NCI-H2171 treated with DMSO at 0.1 percent for 48 hours (cell line): ENCODE measurements at places on chromosomes 6 and 20.
A peak's percentile ranks its signal among the peaks of the same experiment; 100 is the strongest.

GRCh38 chr6:161369339-161369738 lies 95.5 kb upstream of the AGPAT4 start:
- DNase-seq, result no peak

- DNase-seq, result peak; percentile 98
Observed at GRCh38 chr20:5621305-5621704, 128.9 kb upstream of the SHLD1 start.

DNA sequence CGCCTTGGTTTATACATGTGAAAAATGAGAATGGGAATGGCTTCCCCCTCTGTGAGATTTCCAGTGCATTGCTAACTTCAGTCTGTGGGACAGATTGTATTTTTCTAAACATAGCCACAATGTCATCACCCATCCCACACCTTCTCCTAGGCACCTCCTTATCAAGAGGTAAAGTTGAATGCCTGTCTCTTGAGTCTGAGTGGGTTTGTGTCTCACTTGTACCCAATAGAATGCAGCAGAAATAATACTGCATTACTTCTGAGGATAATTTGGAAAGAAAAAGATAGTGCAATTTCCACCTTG lies 27.9 kb downstream of the RIN2 start:
- DNase-seq, result no peak

DNA sequence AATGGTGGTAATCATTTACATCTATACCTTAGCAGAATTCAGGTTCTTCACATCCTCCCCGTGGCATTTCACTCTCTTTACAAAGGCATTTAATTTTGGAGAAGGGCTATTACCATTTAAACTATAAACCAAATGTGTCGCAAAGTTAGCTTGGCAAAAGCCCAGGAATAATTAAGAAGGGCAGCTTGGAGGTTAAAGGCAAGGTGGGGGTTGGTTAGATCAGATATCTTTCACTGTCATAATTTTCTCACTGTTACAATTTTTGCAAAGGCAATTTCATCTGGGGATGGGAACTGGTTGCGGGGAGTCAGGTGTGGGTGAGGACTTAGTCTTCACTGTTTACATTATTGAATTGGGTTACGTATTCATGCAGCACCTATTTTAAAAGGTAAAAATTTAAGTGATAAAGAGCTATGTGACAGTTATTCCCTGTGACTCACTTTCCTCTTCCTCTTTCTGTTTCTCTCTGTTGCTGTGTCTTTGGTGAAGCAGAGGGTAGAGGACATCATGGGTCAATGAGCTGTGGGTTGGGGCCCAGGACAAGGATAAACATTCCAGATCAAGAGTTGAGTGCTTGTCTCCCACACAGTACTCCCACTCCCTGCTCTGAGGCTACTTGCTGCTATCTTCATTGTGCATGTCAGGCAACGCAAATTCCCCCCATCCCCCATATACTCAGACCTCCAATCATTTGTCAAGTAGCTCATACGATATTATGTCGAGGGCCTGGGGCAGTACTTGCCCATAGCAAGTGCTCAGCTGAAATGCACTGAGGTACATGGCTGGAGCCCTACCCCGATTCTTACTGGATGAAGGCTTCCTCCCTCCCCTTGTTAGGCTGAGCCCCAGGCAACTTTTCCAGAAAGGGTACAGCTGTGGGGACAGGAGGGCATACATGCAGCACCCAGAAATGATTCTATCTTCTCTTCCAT lies 223.1 kb upstream of the MYLIP start:
- DNase-seq, result no peak

GRCh38 chr6:16793828-16794412 lies 32.7 kb upstream of the ATXN1 start:
- no peak for DNase-seq

DNA sequence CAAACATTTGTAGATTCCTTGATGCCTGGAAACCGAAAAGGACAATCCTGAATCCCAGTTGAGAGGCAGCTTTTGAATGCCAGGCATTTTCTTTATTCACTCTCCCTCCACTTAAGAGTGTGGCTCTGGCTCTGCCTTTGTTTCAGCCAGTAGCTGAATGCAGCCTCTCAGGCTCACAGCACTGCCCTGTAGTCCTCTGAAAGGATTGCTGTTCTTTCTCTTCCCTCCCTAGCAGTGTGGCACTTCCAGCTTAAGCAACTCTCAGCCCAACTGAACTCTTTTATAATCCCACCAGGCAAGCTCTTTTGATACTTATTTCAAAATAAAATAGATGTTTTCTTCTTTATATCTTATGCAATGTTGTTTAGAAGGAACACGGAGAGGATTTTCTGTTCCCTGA lies 415.6 kb downstream of the GJA1 start:
- no peak for DNase-seq

DNA sequence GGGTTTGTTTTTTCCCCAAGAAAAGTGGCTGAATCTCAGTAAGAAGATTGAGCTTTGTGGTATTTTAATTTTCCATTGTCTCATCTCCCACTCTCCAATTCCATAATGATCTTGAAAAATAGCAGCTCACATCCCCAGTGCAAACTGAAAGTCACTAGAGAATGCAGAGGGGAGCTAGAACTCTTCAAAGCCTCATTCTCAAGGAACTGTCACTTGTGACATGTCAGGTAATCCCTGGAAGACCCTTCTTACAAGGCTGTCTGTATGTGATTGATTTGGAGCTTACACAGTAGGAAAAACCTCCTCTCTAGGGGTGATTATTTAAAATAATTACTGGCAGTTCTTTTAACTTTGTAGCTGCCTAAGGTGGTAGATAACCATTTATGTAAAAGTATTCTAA lies 420.4 kb downstream of the CDH26 start:
- DNase-seq, result no peak

DNA sequence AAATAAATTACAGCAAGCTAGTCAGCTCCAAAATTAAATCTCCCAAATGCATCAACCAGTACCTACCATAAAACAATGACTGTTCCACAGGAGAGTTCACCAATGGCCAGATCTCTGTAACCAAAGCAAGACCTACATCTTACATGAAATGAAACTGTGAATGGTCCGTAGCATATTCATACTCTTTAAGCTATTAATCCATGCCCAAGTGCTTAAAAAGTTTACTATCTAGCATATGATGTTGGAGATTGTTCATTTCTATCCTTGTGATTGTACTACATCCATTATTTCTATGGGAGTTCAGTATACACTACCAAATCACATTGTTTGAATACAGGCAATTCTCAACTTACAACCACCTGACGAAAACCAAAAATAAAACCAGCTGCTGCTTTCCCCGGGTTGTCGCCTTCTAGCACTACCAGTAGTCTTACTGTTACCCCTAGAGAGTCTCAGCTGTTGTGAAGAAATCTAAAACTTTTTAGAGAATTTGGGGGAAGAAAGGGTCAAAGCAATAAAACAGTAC lies 38.0 kb downstream of the HIVEP2 start:
- DNase-seq, result no peak

GRCh38 chr6:147793871-147794643 lies 285.6 kb downstream of the SAMD5 start:
- no peak for DNase-seq

DNA sequence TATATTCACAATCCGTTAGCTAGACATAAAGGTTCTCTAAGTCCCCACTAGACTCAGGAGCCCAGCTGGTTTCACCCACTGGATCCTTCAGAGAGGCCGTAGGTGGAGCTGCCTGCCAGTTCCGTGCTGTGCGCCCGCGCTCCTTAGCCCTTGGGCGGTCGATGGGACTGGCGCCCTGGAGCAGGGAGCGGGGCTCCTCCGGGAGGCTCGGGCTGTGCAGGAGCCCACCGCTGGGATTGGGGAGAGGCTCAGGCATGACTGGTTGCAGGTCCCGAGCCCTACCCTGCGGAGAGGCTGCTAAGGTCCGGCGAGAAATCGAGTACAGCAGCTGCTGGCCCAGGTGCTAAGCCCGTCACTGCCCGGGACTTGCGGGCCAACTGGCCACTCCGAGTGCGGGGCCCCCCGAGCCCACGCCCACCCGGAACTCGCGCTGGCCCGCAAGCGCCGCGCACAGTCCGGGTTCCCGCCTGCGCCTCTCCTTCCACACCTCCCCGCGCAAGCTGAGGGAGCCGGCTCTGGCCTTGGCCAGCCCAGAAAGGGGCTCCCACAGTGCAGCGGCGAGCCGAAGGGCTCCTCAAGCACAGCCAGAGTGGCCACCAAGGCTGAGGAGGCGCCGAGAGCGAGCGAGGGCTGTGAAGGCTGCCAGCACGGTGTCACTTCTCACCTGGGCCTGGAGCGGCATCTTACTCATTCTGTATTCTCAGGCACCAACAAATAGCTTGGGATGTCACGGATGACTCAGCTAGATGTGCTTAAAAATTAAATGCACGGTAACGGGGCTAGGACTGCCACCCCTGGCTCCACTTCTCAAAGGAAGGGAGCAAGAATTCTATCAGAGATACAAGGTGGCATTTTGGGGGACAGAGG lies 44.1 kb downstream of the IRF4 start:
- no peak for DNase-seq

- no peak for DNase-seq
Observed at GRCh38 chr6:117034547-117034946, 157.5 kb downstream of the RFX6 start.

DNA sequence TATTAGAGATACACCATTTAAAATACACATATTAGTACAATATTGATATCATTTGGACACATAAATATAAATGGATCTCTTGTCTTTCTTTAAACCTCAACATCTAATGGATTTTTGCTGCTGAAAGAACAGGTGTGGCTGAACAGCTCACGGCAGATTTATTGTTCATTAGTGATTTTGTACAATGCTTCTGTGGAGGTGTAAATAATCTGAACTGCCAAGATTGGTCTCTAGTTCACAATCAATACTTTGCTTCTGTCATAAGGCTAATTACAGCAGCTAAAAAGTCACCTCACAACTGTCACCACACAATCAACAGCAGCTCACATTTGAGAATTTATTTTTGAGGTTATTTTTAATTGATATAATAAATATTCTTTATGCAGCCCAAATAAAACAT lies 162.0 kb upstream of the SIM1 start:
- DNase-seq, result peak; percentile 35

GRCh38 chr6:43172104-43173007 lies 1.3 kb downstream of the SRF start:
- peak; percentile 53 for DNase-seq

GRCh38 chr20:36988494-36988966 lies 37.0 kb upstream of the SAMHD1 start:
- peak; percentile 80 for DNase-seq

- peak; percentile 26 for DNase-seq
Observed at GRCh38 chr6:10746915-10747250, 722 bp upstream of the TMEM14B start.

- DNase-seq, result no peak
Observed at GRCh38 chr6:43310134-43310533, 1.5 kb upstream of the CRIP3 start.

GRCh38 chr6:39209911-39210310 lies 19.4 kb downstream of the KCNK5 start:
- DNase-seq, result no peak

- DNase-seq, result no peak
Observed at GRCh38 chr6:97293198-97293696, 10.2 kb upstream of the MMS22L start.

DNA sequence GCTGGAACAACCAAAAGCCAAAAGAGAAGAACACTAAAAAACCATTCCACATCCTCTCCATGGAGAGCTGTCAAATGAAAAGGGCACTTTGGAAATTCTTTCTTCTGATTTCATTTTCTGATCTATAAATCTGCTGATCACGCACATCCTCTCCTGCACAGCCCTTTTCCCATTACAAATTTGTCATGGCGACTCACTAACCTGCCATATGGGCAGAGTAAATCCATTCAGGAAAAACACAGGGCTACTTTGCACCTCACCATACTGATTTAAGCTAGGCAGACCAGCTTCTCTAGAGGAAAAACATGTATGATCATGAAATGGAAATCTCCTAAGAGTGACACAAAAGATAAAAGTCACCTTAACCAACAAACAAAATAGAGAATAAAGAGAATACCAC lies 26.0 kb downstream of the TOMM6 start:
- DNase-seq, result no peak
